Activated CD4-positive, alpha-beta memory T cell treated with anti-CD3 and anti-CD28 coated beads, Interleukin-2, amount 10 ng/mL, durations not matched to agents 7 days and 5 days (primary cell): ENCODE measurements at places on chromosomes 2 and 18.
A peak's percentile ranks its signal among the peaks of the same experiment; 100 is the strongest.

- H3K27me3 ChIP-seq, result no peaks in the 10 kb centered on the region
- no peak overlapping the region for H3K27ac ChIP-seq
- H3K36me3 ChIP-seq, result no peaks in the 10 kb centered on the region
- no peaks in the 10 kb centered on the region for H3K4me1 ChIP-seq
- DNase-seq, result no peak
Measured at GRCh38 chr2:103008586-103008985, 246.8 kb downstream of the TMEM182 start.

DNA sequence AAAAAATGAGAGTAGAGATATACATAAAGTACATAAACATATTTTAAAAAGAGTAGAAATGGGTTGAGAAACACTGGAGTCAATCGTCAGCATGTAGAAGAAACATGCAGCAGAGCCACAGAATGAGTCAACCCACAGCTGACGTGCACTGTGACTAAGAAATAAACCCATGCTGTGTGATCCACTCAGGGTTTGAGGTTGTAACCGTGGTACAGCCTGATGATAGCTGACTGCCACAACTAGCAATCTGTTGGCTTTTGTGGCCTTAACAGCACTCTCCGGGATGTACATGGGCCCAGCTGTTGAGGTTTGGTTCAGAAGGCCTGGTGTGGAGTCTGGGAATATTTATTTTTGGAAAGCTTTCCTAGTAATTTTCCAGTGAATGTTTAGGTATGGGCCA lies 554.4 kb upstream of the MEX3C start:
- no peak overlapping the region for H3K4me3 ChIP-seq
- H3K36me3 ChIP-seq, result no peaks in the 10 kb centered on the region
- H3K27ac ChIP-seq, result no peak overlapping the region
- H3K4me1 ChIP-seq, result no peaks in the 10 kb centered on the region

- H3K4me3 ChIP-seq, result no peak overlapping the region
- H3K27ac ChIP-seq, result no peak overlapping the region
- DNase-seq, result no peak
- H3K4me1 ChIP-seq, result peaks cover 5% of the 10 kb centered on the region
Measured at GRCh38 chr2:171803757-171804156, 90.3 kb downstream of the SLC25A12 start.

DNA sequence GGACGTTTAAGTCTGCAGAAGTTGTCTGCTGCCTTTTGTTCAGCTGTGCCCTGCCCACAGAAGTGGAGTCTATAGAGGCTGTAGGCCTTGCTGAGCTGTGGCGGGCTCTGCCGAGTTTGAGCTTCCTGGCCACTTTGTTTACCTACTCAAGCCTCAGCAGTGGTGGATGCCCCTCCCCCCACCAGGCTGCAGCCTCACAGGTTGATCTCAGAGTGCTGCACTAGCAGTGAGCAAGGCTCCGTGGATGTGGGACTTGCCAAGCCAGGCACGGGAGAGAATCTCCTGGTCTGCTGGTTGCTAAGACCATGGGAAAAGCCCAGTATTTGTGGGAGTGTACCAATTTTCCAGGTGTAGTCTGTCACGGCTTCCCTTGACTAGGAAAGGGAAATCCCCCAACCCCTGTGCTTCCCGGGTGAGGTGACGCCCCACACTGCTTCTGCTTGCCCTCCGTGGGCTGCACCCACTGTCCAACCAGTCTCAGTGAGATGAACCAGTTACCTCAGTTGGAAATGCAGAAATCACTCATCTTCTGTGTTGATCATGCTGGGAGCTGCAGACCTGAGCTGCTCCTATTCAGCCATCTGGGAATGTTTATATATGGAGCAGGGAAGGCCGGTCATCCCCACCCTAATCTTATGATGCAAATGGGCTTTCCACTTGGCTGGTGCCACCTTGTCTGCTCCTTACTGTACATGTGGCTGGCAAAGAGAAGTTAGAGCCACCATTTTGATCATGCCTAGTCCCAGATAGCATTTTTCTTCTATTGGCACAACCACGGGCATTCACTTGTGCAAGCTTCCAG lies 156.9 kb upstream of the ITGA6 start:
- no peak overlapping the region for H3K27ac ChIP-seq
- H3K4me3 ChIP-seq, result no peak overlapping the region
- H3K4me1 ChIP-seq, result no peaks in the 10 kb centered on the region
- peaks cover 4% of the 10 kb centered on the region for H3K36me3 ChIP-seq

- no peak overlapping the region for H3K4me3 ChIP-seq
- DNase-seq, result no peak
- H3K27me3 ChIP-seq, result no peaks in the 10 kb centered on the region
- H3K36me3 ChIP-seq, result no peaks in the 10 kb centered on the region
Measured at GRCh38 chr2:54899576-54900200, 150.6 kb downstream of the RTN4 start.

DNA sequence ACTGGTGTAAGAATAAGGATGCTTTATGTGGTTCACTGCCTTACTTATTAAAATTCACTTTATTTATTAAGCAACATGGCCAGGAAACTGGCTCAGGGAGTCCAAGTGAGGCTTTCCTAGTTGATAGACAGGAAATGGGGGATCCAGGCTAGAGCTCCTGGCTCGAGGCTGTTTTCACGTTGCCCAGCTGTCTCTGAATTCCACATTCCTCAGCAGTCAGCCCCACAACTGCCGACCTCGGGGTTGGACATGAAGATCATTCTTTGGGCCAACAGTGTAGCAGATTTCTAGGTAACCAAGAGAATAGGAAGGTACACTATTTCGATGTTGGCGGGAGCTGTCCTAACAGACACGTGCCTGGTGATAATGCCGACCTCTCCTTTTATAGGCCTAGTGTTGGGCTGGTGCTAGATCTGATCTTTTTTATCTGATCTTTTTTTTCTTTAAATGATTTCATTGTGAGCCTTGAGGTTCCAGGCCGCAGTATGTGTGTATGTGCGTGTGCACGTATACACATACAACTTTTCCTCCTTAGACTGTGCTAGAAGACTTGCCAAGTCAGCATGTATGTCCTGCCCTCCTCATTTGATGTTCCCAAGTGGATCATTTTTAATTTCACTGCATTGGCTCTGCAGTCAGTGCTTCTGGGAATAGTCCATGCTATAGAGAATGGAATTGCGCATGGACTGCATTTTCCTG lies 103.5 kb downstream of the CABLES1 start:
- H3K27ac ChIP-seq, result no peak overlapping the region
- DNase-seq, result no peak
- H3K36me3 ChIP-seq, result peaks cover 4% of the 10 kb centered on the region

- no peak for DNase-seq
- H3K4me1 ChIP-seq, result peaks cover 25% of the 10 kb centered on the region
- no peaks in the 10 kb centered on the region for H3K36me3 ChIP-seq
- H3K4me3 ChIP-seq, result no peak overlapping the region
- H3K27ac ChIP-seq, result no peak overlapping the region
Measured at GRCh38 chr18:58609536-58609993, 19.3 kb downstream of the ALPK2 start.

DNA sequence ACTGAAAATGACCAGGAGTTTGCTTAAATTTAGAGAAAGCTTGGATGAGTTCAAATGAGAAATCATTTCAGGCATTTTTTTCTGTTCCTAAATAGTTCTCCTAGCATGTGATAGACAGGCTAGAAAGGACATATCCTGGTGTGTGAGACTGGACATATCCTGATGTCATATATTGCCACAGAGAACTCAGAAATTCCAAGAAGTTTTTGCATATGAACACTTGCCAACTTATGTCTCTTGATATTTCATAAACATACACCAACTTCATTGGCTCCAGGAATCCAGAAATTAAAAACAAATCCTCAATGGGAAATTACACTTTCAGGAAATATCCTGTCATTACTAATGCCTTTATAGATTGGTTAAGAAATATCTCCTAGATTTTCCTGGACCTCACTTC lies 2.9 kb upstream of the SERPINB4 start:
- DNase-seq, result no peak
- no peaks in the 10 kb centered on the region for H3K27me3 ChIP-seq
- no peak overlapping the region for H3K27ac ChIP-seq
- H3K36me3 ChIP-seq, result no peaks in the 10 kb centered on the region
- H3K4me1 ChIP-seq, result no peaks in the 10 kb centered on the region

- no peaks in the 10 kb centered on the region for H3K4me1 ChIP-seq
- H3K27me3 ChIP-seq, result peaks cover 42% of the 10 kb centered on the region
- no peak overlapping the region for H3K27ac ChIP-seq
- no peak overlapping the region for H3K4me3 ChIP-seq
Measured at GRCh38 chr2:219034823-219035222, 6.5 kb downstream of the CFAP65 start.

DNA sequence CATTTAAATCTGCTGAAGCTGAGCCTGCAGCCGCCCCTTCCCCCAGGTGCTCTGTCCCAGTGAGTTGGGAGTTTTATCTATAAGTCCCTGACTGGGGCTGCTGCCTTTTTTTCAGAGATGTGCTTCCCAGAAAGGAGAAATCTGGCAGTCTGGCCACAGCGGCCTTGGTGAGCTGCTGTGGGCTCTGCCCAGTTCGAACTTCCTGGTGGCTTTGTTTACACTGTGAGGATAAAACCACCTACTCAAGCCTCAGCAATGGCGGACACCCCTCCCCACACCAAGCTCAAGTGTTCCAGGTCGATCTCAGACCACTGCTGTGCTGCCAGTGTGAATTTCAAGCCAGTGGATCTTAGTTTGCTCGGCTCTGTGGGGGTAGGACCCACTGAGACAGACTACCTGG lies 97.3 kb downstream of the ACAA2 start:
- no peak for DNase-seq
- H3K27me3 ChIP-seq, result peaks cover 41% of the 10 kb centered on the region
- H3K36me3 ChIP-seq, result no peaks in the 10 kb centered on the region

DNA sequence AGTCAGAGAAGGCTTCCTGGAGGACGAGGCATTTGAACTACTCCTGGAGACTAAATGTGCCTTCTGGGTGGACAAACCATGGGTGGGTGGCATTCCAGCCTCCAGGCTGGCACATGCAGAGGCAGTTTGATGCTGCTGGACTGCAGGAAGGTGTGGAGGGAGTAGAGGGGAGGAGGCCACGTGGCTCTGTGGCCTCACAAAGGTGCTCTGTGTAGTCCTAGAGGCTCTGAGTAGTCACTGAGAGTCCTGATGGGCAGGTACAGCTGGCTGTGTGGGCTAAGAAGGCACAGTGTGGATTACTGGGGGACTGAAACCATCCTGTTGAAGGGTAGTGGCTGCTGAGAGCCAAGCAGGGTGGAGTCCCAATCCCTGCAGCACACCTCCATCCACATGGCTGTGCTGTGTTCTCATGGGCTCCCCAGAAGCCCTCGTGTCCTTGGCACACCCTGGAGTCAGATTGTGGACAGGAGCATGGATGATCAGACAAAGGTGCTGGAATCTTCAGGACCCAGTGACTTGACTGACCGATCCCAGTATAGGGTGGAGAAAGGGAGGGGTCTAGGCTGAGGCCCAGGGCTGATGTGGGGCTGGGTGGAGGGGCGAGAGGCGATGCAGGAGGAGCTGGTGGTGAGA lies 87.4 kb upstream of the HS6ST1 start:
- no peaks in the 10 kb centered on the region for H3K4me1 ChIP-seq
- H3K4me3 ChIP-seq, result no peak overlapping the region
- DNase-seq, result peak; percentile 9
- H3K27me3 ChIP-seq, result peaks cover 5% of the 10 kb centered on the region
- H3K36me3 ChIP-seq, result no peaks in the 10 kb centered on the region
- H3K27ac ChIP-seq, result no peak overlapping the region

DNA sequence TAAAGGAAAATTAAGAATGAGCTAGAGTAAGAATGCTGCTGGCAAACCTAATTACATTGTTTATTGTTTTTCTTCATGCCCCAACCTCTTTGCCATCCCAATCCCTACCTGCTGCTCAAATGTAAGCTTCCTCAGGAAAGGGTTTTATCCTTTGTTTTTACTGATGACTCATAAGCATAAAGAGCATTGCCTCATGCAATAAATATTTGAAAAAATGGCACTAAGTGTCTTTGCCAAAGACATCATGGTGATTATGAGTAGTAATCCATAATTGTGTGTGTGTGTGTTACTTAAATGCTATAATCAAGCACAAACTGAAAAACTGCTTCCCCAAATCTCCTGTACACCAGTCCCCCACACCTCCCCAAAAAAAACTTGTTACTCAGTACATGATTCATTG lies 53.4 kb downstream of the DNER start:
- H3K27ac ChIP-seq, result no peak overlapping the region
- peaks cover 15% of the 10 kb centered on the region for H3K27me3 ChIP-seq
- H3K4me1 ChIP-seq, result no peaks in the 10 kb centered on the region
- DNase-seq, result no peak
- no peaks in the 10 kb centered on the region for H3K36me3 ChIP-seq

DNA sequence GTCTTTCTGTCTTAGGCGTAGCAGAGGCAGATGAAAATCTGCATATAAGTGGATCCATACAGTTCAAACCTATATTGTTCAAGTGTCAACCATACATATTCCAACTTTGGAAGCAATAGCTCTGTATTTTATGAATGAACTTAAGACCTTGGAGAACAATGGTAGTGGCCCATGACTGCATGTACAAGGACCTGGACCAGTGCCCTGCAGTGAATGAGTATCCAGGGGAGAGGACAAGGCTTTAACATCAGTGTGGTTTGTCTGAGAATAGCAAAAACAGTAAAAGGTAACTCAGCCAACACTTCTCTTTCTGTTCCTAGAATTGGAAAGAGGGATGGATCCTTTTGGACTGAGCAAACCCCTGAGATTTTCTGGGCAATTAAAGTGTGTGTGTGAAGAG lies 230.8 kb upstream of the LINC00305 start:
- no peaks in the 10 kb centered on the region for H3K4me1 ChIP-seq
- H3K27ac ChIP-seq, result no peak overlapping the region
- no peak for DNase-seq
- no peaks in the 10 kb centered on the region for H3K27me3 ChIP-seq
- H3K4me3 ChIP-seq, result no peak overlapping the region
- H3K36me3 ChIP-seq, result no peaks in the 10 kb centered on the region

GRCh38 chr2:54553775-54554174 lies 97.6 kb downstream of the SPTBN1 start:
- DNase-seq, result no peak
- peaks cover 6% of the 10 kb centered on the region for H3K27me3 ChIP-seq
- peaks cover 3% of the 10 kb centered on the region for H3K36me3 ChIP-seq
- no peak overlapping the region for H3K4me3 ChIP-seq
- no peak overlapping the region for H3K27ac ChIP-seq
